ENCODE measurements at places on chromosomes 2 and 18. TPM values are rescaled to one million over a fixed set of nuclear protein-coding genes. Genes with fewer than 3 reads are reported as not detected.
A peak's percentile ranks its signal among the peaks of the same experiment; 100 is the strongest.

AFF3 gene
- total RNA-seq = not detected

SPR gene
- total RNA-seq = 51.7 TPM

DNA sequence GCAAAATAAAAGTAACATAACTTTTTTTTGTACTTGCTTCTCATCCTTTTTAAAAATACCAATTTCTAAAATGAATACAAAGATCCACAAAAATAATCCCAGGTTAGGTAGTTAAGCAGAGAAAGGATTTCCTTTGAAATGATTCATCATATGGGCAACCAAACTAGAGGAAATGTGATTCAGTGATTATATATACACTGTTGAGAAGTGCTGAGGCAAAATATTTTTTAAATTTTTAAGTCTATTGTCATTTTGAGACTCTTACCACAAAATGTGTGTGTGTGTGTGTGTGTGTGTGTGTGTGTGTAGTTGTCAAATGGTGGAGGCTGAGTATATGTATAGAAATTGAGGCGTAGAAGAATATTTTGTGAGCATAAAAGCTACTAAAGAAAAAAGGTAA is 1075.3 kb downstream of the LRP1B start:
- peak; percentile 80 for DNase-seq

- DNase-seq = no peak
Measured at GRCh38 chr2:5491523-5491922, 200.7 kb upstream of the SOX11 start.

Data from dermis blood vessel endothelial cell (primary cell).